GM13976 (cell line): ENCODE measurements at places on chromosomes 13 and 19.
A peak's percentile ranks its signal among the peaks of the same experiment; 100 is the strongest.

DNA sequence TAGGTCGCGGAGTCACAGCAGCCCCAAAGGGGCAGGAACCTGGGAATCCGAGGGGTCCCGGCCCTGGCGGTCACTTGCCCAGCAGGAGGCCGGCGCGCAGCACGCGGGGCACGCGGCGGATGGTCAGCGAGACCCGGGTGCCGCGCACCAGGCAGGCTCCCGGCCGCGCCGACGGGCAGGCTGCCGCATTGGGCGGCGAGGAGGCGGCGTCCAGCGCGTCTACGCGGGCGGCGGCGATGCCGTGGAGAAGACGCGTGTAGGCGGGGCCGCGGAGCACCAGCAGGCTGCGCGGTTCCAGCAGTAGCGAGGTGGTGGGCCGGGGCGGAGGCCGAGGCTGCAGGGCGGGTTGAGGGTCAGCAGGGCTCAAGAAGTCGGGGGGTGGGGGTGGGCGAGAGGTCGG lies 607 bp upstream of the SYNE4 start:
- peak; percentile 86 for DNase-seq

- peak; percentile 70 for DNase-seq
These were observed 2.9 kb upstream of the HOOK2 start for GRCh38 chr19:12778017-12778904.

- no peak for DNase-seq
These were observed 42.9 kb downstream of the ZNF506 start for GRCh38 chr19:19778666-19779065.

DNA sequence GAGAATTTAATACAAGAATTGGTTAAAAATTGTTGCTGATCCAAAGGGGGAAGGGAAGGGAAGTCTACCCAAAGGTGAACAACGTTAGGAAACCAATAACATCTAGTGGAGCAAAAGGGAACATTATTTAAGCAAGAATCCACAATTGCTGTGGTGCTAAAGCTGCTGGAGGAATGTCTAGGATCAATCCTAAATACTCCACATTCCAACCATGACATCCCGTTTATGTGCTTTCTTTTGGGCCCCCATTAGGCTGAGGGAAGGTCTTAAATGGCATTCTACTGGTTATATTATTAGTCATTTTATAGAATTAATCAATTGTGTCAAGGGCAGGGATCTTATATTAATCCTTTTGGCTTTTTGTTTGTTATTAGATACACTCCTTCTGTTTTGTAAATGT lies 39.9 kb upstream of the VWA8 start:
- no peak for DNase-seq

GRCh38 chr13:102678339-102679107 lies 16.3 kb downstream of the METTL21C start:
- DNase-seq = no peak

DNA sequence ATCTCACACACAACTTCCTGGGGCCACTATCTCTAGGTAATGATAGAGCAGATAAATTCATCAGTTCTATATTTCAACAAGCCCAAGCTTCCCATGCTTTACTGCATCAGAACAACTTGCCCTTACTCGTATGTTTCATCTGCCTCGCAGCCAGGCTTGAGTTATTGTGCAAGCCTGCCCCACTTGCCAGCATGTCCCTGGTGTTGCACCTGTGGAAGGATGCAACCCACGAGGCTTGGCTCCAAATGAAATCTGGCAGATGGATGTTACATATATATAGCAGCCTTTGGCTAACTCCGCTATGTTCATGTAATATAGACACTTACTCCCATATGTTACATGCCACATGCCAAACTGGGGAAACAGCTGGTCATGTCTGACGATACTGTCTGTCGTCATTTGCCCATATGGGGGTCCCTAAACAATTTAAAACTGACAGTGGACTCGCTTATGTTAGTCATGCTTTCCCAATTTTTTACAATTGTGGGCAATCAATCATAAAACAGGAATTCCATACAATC lies 6.2 kb downstream of the ERVK3-1 start:
- DNase-seq = no peak

GRCh38 chr13:104314321-104314720 lies 1248.1 kb upstream of the SLC10A2 start:
- no peak for DNase-seq

DNA sequence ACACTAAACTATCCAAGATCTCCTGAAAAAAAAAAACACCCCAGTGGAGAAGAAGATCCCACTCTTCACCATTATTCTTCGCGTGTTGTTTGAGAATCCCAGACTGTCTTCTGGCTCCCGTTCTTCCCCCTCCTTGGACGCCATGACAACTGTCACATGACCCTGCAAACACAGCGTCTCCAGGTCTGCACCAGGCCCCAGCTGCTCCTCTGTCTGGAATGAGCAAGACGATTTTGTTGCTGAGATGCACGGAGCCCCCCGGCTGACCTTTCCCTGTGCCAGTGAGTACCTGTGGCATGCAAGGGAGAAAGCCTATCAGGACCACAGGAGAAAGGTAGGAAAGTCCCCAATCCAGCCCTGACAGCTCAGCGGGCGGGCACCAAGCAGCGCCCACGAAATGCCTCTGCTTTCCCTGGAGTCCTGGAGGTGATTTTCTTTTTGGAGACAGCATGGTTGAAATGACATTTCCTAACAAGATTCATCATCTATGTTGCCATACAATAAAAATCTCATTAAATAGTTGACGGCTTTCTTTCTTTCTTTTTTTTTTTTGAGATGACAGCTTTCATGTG lies at the start of gene CFAP97D2:
Gene CFAP97D2, plus strand, starts transcription at position 171 of the 572 bp plus-strand sequence. Its CDS starts 74 bp downstream, at position 245.
- no peak for DNase-seq

DNA sequence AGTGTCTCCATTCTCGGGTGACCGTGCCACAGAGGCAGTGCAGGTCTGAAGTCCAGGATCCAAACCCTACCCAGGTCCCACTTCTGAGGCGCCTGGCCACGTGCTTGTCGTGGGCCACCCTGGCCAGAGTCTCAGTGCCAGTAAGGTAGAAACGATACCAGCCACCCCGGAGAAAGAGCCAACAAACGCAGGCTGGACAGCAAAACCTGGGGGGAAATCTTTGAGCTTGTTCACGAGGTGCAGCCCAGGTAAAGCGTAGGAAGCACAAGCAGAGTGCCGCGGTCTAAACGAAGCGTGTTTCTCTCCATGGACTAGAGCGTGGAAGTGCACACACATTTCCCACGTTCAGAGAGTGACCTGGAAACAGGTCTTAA lies 95.6 kb downstream of the ATP11A start:
- DNase-seq = no peak
